ENCODE measurements at places on chromosomes 16 and 17.

DNA sequence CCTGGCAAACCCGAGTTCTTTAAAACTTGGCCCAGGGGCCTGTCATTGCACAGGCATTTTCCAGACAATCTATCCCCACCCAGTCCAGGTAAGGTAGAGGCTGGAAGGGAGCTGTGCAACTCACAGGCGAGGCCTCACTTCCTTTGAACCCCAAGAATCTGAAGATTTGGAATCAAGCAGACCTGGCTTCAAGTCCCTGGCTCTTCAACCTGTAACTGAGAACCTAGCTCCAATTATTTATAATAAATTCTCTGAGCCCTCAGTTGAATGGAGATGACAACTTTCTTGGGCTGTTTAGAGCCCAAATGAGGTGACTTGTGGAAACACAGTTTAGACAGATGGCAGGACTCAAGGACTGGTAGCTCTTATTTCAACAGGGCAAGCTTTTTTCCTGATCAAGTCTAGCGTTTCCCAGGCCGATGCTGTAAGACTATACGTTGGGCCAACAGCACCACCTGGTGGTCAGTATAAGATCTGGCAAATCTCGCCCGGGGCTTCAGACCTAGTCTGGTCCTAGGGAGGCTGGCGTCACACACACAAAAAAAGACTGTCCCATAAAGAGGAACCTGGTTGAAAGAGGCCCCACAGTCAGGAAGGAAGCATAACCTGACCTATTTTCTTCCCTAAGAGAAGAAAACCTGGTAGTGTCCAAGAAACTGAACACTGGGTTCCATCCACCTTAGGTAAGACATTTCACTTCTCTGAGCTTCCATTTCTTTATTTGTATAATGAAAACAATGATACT, 117.9 kb downstream of the C17orf67 start:
- no peak for DNase-seq

GRCh38 chr17:39757176-39757662, 19.5 kb downstream of the GRB7 start:
- no peak for DNase-seq

- DNase-seq, result no peak
These were observed 21.7 kb downstream of the PRMT7 start for GRCh38 chr16:68332411-68333121.

GRCh38 chr17:1746975-1747543, 4.4 kb downstream of the SERPINF2 start:
- no peak for DNase-seq

DNA sequence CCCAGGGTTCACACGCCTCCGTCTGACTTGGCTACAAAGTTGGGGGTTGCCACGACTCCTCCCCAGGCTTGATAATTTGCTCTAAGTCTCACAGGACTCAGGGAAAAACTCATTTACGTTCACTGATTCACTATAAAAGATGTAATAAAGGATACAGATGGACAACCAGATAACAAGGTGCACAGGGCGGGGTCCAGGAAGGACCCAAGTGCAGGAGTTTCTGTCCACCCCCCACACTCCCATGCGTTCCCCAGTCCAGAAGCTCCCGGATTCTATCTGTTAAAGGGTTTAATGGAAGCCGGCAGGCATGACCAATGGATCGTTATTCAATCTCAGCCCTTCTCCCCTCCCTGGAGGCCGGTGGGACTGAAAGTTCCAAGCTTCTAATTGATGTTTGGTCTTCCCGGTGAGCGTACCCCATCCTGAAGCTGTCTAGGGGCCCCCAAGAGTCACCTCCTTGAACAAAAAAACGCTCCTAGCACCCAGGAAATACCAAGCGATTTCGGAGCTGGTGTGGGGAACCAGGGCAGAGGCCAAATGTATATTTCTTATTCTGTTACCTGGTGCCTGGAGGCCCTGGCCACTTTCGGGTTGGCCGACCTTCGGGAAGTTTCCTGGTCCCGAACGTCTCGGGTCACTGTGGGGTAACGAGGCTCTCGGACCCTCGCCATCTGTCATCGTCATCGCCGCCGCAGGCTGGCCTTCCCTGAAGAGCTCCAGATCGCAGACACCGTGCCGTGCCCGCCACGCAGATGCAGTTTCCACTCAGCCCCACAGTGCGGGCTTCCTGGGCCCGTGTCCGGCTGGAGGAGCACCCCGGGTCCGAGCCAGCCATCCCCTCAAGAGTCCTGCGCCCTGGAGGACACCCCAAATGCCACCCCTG, 13.5 kb upstream of the METRNL start:
- no peak for DNase-seq

DNA sequence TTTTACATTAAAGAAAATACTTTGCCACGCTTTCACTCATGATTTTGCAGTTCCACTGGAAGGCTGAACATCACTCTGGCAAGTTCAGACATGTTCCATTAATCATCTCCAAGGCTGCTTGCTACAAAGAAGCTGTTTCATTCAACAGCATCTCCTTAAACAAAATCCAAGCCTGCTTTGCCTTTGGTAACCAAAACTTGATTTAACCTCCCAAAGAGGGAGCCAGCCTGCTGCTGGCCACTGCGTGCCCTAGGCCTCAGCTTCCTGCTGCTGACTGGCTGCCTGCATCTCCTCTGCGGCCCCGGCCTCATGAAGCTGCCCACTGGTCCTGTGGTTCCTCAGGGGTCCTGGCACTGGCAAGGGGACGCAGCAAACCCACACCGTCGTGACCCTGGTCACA, 31.8 kb downstream of the ANKRD11 start:
- no peak for DNase-seq
